ENCODE measurements at places on chromosomes 3 and 15.

- H3K27me3 ChIP-seq = no peaks in the 10 kb centered on the region
- no peak for ATAC-seq
- peaks cover 70% of the 10 kb centered on the region for H3K36me3 ChIP-seq
- peaks cover 100% of the 10 kb centered on the region for H3K4me1 ChIP-seq
Measured at GRCh38 chr3:123637131-123637530, 52.3 kb upstream of the HACD2 start.

- H3K4me1 ChIP-seq = no peaks in the 10 kb centered on the region
- no peak overlapping the region for H3K4me3 ChIP-seq
- no peaks in the 10 kb centered on the region for H3K27me3 ChIP-seq
- H3K36me3 ChIP-seq = no peaks in the 10 kb centered on the region
- no peak overlapping the region for H3K27ac ChIP-seq
- ATAC-seq = no peak
Measured at GRCh38 chr3:112858410-112859069, 11.9 kb upstream of the CD200R1L start.

- no peak for ATAC-seq
- no peak overlapping the region for H3K4me3 ChIP-seq
- H3K4me1 ChIP-seq = peaks cover 30% of the 10 kb centered on the region
- H3K36me3 ChIP-seq = no peaks in the 10 kb centered on the region
- no peaks in the 10 kb centered on the region for H3K27me3 ChIP-seq
Measured at GRCh38 chr3:107953722-107954121, 137.1 kb downstream of the CD47 start.

DNA sequence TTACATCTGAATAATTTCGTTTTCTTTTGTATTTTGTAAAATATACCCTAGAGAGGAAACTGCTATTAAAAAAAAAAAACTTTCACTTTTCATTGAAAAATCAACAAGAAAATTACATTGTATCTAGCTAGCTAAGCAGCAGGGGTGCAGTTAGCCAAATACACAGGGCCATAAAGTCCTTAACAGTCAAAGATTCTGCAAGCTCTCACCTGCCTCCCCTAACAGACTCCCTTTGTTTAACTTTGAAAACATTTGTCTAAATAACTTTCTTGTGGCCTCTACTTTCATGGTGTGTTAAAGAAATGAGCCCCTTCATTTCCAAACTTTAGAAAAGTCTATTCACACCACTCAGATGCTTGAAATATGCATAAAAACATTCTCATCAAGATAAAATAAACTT, 23.3 kb downstream of the CBLB start:
- H3K4me1 ChIP-seq = peaks cover 62% of the 10 kb centered on the region
- H3K36me3 ChIP-seq = no peaks in the 10 kb centered on the region
- no peaks in the 10 kb centered on the region for H3K27me3 ChIP-seq
- no peak overlapping the region for H3K27ac ChIP-seq
- H3K4me3 ChIP-seq = no peak overlapping the region

DNA sequence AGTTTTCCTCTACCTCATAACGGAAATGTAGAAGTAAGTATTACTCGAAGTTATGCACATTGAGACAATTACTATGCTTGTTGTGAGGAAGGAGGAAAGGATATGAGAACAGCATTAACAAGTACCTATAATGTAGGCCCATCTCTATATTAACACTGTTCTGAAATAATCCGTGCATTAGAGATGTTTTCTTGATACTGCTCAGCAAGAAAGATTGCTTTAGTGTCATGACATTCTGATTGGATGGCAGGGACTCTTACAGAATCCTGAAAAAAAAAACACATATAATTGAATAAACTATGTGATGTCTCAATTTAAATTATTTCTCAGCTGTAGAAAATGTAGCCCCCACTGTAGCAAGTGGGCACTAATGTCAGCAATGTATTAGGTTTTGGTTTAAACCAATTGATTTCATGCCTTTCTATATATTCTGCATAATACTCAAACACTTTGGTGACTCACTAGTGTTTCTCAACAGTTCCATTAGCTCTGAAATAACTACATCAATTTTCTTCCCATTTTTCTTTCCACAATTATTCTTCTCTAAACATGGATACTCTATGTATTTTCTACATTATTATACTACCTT, 598.3 kb upstream of the BCHE start:
- no peaks in the 10 kb centered on the region for H3K27me3 ChIP-seq
- no peaks in the 10 kb centered on the region for H3K4me1 ChIP-seq
- H3K36me3 ChIP-seq = no peaks in the 10 kb centered on the region
- no peak overlapping the region for H3K27ac ChIP-seq
- no peak for ATAC-seq
- H3K4me3 ChIP-seq = no peak overlapping the region

DNA sequence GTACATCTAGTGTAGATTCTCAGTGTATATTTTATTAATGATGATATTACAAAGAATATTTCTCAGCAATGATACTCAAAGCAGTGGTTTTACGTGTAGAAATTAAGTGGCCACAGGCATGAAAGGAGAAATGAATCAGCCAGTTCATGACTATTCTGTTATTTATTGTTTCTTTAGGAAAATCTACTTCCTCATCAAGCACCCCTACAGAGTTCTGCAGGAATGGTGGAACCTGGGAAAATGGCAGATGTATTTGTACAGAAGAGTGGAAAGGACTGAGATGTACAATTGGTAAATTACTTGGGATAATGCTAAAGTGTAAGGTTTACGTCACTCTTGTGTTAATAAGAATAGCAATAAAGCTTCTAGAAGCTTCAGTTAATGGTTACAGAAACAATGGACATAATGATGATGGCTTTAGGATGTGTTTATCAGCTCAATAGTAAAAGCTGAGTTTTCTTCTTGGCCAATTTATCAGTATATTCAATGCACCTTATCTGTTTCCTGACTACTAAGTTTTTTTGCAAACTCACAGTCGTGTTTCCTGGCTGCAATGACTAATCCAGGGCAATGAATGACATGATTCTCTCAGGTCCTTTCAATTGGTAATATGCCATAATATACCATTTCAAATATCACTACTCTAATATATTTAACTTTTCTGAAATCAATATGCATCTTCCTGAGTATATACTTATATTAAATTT, 20.2 kb downstream of the ADGRG7 start:
- H3K27me3 ChIP-seq = no peaks in the 10 kb centered on the region
- H3K4me3 ChIP-seq = no peak overlapping the region
- H3K27ac ChIP-seq = no peak overlapping the region
- H3K4me1 ChIP-seq = no peaks in the 10 kb centered on the region
- ATAC-seq = no peak

DNA sequence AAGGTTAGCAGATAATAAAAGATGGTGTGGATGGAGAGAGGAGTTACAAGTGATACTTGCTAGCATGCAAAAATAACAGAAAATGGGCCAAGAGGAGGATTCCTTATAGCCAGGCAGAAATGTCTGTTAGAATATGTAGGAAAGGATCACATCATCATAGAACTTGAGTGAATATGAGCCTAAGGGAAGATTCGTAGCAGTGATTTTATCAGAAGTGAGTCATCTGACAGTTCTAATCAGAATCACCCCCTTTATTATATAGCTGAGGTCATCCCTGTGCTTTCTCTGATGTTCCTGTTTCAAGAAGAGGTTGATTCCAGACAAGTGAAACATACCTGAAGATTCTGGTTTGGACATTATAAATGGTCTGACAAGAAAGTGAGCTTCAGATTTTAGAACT, 22.9 kb downstream of the EXOG start:
- H3K36me3 ChIP-seq = peaks cover 68% of the 10 kb centered on the region
- H3K27me3 ChIP-seq = no peaks in the 10 kb centered on the region
- H3K4me3 ChIP-seq = no peak overlapping the region
- no peak overlapping the region for H3K27ac ChIP-seq
- H3K4me1 ChIP-seq = no peaks in the 10 kb centered on the region

- no peaks in the 10 kb centered on the region for H3K27me3 ChIP-seq
- no peak for ATAC-seq
- H3K27ac ChIP-seq = no peak overlapping the region
- no peaks in the 10 kb centered on the region for H3K36me3 ChIP-seq
- H3K4me3 ChIP-seq = no peak overlapping the region
Measured at GRCh38 chr3:142844339-142844977, 44.4 kb downstream of the PCOLCE2 start.

DNA sequence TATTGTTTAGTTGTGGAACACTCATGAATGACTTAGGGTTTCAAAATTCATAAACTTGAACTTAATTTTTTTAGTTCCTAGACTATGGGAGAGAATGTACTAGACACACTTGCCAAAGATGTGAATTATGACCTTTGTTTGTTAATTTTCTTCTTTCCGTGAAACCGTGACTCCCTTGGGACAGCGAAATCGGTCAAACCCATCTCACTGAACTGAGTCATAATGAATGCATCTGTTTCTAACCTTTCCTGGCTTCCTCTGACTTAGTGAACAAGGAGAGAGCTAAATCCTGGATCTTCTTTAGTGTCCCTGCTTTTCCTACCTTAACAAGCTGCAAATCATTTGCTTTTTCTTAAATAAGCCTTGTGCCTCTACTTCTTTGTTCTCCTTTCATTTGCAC, 85.5 kb downstream of the LARS2 start:
- no peak overlapping the region for H3K27ac ChIP-seq
- no peaks in the 10 kb centered on the region for H3K4me1 ChIP-seq
- H3K4me3 ChIP-seq = no peak overlapping the region
- H3K27me3 ChIP-seq = no peaks in the 10 kb centered on the region

DNA sequence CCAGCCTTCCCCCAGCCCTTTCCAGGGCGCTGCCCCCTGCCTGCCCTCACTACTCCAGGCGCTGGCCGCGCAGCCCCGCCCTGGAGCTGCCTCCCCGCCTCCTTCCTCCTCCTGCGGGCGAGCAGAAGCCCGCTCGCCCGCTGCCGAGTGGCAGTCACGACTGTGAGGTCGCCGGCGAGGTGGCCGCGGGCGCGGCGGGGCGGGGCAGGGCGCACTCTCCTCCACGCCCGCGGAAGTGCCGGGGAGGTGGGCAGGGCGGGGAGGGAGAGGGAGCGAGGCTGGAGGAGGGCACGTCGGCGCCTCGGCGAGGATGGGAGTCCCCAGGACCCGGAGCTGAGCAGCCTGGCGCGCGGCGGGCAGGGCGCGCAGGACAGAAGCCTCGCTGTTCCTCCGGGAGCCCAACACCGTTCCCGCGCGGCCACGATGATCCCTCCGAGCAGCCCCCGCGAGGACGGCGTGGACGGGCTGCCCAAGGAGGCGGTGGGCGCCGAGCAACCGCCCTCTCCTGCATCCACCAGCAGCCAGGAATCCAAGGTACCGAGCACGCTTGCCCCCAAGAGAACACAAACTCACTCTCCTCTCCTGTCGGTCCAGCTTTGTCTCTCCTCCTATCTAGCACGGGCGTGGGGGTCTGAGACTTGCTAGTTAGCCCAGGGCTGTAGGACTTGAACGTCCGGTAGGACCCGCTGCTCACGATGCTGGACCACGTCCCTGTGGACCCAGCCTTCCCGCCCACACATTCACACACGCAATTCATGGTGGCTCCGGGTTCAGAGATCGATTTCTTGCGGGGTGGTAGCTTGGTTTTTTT, at the start of gene STAC:
TSS of gene STAC (plus strand) at position 284 of the 811 bp plus-strand sequence. CDS start at position 424, 140 bp downstream.
- H3K4me1 ChIP-seq = no peaks in the 10 kb centered on the region
- peak; percentile 60 for ATAC-seq
- H3K27ac ChIP-seq = no peak within 1 kb of the TSS
- H3K27me3 ChIP-seq = peaks cover 13% of the 10 kb centered on the region
- H3K4me3 ChIP-seq = peak within 1 kb of the TSS; percentile 56

DNA sequence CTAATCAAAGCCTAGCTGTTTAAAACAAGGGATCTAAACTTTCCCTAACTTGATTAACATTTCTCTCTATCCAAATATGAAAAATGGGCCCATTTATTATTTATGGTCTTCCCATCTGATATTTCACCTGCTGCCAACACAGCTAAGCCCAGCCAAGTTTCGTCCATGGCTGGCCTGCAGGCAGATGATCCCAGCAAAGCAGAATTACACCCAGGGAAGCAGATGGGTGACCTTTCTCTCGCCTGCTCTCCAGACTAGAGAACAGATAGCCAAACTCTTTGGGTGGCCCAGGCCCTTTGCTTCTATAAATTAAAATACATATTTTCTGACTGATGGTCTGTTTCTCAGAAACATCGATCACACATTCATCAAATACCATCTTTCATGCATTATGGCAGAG, 1038.8 kb downstream of the AGBL1 start:
- H3K27me3 ChIP-seq = no peaks in the 10 kb centered on the region
- no peak overlapping the region for H3K4me3 ChIP-seq
- no peak overlapping the region for H3K27ac ChIP-seq
- peaks cover 5% of the 10 kb centered on the region for H3K4me1 ChIP-seq
- no peaks in the 10 kb centered on the region for H3K36me3 ChIP-seq

DNA sequence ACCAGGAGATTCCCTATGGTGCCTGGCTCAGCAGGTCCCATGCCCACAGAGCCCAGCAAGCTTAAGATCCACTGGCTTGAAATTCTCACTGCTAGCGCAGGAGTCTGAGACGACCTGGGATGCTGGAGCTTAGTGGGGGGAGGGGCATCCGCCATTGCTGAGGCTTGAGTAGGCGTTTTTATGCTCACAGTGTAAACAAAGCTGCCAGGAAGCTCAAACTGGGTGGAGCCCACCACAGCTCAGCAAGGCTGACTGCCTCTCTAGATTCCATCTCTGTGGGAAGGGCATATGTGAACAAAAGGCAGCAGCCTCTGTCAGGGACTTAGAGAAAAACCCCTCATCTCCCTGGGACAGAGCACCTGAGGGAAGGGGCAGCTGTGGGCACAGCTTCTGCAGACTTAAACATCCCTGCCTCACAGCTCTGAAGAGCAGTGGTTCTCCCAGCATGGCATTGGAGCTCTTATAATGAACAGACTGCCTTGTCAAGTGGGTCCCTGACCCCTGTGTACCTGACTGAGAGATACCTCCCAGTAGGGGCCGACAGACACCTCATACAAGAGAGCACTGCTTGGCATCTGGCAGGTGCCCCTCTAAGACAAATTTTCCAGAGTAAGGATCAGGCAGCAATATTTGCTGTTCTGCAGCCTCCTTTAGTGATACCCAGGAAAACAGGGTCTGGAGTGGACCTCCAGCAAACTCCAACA, 231.5 kb upstream of the SETMAR start:
- no peak for ATAC-seq
- H3K36me3 ChIP-seq = no peaks in the 10 kb centered on the region
- H3K27me3 ChIP-seq = no peaks in the 10 kb centered on the region
- H3K27ac ChIP-seq = no peak overlapping the region
- no peak overlapping the region for H3K4me3 ChIP-seq

GRCh38 chr3:53457068-53457467, 37.3 kb upstream of the CACNA1D start:
- H3K36me3 ChIP-seq = no peaks in the 10 kb centered on the region
- H3K4me3 ChIP-seq = no peak overlapping the region
- no peak for ATAC-seq
- no peaks in the 10 kb centered on the region for H3K27me3 ChIP-seq

- H3K27ac ChIP-seq = no peak overlapping the region
- H3K27me3 ChIP-seq = peaks cover 12% of the 10 kb centered on the region
- no peaks in the 10 kb centered on the region for H3K36me3 ChIP-seq
Measured at GRCh38 chr15:68309024-68309423, 31.5 kb downstream of the FEM1B start.
